ENCODE measurements at places on chromosomes 5 and 9.

DNA sequence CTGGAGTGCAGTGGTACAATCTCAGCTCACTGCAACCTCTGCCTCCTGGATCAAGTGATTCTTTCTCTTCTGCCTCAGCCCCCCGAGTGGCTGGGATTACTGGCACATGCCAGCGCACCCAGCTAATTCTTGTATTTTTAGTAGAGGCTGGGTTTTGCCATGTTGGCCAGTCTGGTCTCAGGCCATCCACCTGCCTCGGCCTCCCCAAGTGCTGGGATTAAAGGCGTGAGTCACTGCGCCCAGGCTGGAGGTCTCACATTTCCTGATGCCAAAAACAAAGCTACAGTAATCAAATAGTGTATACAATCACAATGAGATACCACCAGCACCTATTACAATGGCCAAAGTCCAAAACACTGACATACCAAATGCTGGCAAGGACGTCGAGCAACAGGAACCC lies 51.1 kb downstream of the TTLL11 start:
- DNase-seq, result no peak

GRCh38 chr5:63700241-63700640 lies 262.0 kb downstream of the HTR1A start:
- no peak for DNase-seq

GRCh38 chr5:133756036-133756435 lies 143.7 kb upstream of the FSTL4 start:
- DNase-seq, result no peak

DNA sequence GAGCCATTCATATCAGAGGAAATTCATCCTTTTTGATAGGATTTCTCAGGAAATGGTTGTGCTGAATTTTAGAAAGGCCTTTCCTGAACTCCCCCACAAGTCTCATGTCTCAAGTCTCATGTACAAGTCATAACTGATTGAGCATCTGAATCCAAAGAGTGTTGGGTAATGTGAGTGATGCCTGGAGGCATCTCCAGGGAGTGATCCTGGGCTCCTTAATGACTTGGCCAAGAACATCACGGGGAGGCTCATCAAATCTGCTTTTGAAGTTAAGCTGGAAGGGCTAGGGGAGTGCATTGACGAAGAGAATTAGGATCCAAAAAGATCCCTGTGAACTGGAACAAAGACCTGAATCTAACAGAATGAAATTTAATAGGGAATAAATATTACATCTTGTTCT lies 79.2 kb downstream of the MAST4 start:
- no peak for DNase-seq

DNA sequence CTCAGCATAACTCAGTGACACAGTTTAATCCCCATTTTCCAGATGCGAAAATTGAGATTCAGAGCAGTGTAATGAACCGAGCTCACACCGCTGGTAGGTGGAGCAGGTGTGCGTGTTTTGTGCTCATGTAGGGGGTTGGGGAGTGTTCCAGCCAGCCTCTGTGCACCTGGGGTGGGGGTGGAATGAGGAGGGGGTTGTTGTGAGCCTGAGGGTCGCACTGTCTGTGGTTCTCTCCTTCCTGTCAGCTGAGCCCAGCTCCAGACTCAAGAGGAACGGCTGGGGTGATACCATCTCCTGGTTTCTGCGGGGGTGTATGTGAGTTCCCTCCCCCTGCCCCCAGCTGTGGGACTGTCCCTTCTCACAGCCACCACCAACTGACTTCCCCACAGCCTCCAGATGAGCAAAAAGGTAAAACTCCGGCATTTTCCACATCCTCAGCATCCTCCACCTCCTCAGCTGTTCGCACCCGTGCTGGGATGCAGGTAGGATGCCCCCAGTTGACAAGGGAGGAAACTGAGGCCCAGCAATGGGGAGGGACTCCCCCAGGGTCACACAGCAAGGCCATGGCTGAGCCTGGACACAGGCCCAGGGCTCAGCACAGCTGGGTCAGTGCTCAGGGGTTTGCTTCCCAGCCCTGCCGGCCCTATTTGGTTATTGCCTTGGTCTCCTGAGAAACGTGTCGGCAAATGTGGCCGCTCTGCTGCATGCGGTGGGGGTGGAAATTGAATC lies 2.1 kb downstream of the SH2D3C start:
- DNase-seq, result peak; percentile 90

GRCh38 chr5:134577022-134577795 lies 51.7 kb downstream of the JADE2 start:
- peak; percentile 27 for DNase-seq

GRCh38 chr5:56456002-56456401 lies 222.9 kb upstream of the ANKRD55 start:
- no peak for DNase-seq

DNA sequence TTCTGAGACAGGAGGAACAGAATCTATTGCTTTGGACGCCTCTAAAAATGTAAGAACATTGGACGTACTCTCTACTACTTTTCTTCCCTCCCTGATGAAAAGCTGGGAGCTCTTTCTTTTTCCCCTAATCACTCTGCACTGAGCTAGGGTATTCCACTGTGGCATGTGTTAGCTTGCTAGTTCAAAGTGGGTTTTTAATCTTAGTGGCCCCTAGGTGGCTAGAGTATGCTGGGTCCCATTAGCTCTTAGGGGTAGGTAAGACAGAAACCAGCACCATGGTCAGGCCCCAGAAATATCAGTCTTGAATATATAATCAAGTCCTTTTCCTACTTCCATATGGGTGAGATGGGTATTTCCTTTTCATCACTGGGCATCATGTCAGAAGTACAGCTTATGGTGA lies 945.2 kb upstream of the PTPRD start:
- no peak for DNase-seq

- DNase-seq, result no peak
Measured at GRCh38 chr5:9194509-9194908, 351.4 kb downstream of the SEMA5A start.

DNA sequence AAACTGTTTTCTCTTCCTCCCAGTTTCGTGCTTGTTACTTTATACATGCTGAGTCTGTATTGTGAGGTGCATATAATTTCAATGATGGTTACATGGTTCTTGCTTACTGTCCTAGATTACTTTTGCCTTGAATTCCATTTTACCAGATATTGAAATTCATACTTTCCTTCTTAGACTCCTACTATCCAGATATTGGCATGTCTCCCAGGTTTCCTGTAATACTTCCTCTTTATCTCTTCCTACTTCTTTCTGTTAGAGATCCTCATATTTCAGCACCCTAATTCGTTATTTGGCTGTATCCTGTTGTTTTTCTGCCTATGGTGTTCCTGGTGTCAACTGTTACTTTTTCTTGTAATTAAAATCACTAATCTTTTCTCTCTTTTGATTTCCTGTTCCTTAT lies 522.1 kb downstream of the CCDC171 start:
- no peak for DNase-seq

DNA sequence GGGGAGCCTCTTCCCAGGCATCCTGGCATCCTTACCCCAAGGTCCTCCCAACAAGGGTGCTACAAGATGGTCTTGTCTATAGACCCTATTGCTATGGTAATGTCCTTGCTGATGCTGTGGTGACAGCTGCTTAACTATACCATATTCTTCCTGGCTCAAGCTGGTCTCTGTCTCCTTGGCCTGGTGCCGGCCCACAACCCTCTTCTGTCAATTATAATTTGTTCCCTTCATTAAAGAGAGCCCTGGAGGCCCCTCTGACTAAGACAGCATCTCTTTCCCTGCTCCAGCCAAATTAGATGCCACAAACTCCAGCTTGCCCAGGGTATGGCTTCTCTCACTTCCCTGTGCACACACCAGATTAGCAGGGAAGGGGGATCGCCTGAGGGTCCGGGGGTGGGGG lies 86.7 kb downstream of the PSD2 start:
- DNase-seq, result no peak
